ENCODE measurements at places on chromosomes 2 and 18.

DNA sequence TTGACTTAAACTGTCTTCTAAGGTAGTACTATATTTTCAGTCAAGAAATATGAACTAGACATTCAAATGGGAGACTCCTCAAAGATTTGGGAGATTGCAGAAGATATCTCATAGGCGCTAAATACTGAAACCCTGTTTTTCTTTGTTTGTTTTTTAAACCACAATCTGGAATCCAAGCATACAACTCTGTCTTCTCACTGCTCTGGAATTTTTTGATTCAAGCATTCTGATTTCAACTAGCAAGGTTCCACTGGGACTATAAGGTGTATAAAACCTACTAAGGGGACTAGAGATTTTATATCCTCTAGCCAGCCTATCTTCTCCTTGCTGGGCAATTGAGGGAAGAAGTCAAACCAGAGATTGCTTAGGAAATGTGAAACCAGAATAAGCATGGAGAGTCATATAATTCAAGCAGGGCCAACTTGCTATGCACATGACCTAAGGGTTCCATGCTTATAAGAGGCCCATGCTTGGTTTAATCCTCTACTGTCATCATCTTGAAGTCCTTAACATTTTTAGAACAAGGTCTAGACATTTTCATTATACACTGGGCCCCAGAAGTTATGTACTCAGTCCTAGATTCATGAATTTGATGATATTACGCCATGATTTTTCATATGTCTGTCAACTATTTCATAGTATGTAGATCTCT is 405.5 kb downstream of the PARD3B start:
- DNase-seq: peak; percentile 3

DNA sequence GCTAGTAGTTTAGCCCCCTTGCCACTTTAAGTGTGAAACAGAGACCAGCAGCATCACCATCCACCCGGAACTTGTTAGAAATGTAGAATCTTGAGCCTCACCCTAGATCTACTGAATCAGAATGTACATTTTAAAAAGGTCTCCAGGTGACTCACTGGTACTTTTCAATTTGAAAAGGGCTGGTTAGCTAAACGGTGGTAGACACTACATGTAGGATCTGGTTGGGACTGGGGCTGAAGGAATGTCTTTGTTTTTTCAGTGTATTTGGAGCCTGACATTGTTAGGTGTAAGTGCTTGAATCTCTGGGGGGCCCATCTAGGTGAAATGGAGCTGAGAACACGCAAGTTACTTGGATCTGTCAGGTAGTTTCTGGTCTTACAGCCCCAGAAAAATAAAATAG is 44.0 kb upstream of the XPO1 start:
- DNase-seq: peak; percentile 49

GRCh38 chr2:313991-314390 is 26.1 kb upstream of the ALKAL2 start:
- no peak for DNase-seq

DNA sequence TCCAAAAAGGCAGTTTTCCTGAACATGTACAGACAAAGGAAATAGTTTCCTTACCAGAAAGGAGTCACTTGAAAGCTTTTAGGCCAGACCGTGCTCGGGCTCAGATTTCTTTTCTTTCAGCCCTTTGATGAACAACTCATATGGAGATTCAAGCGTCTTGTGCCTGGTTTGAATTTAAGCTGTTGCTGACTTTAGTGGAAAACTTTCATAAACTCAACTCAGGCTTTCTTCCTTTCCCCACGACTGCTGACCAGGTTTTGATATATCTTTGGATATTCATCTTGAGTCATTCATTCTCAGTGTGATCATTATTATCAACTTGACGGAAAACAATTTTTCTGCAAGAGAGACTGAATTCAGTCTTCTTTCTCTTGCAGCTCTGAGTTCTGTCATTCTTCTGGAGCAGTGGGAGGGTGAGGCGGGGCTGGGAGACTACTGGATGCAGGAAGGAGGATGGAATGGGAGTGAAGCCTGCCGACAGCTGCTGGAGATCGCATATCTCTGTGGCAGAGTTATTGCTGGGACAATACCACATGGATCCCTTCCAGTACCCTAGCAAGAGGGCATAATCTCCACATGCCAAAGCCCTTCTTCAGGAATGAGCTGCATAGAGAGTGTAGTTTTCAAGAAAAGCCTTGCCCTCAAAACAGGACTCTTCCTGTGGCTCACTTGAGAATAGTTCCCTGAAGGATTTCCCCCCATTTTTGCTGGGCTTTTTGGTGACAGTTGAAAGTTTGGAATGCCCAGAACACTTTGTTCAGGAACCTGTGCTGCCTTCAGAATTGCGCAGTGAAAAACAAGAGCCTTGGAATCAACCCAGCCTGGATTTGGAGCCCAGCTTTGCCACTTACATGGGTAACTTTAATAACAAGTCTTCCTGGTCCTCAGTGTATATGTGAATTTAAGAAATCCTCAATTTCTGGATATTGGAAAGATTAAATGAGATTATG is 364.4 kb downstream of the ZNF521 start:
- peak; percentile 2 for DNase-seq

DNA sequence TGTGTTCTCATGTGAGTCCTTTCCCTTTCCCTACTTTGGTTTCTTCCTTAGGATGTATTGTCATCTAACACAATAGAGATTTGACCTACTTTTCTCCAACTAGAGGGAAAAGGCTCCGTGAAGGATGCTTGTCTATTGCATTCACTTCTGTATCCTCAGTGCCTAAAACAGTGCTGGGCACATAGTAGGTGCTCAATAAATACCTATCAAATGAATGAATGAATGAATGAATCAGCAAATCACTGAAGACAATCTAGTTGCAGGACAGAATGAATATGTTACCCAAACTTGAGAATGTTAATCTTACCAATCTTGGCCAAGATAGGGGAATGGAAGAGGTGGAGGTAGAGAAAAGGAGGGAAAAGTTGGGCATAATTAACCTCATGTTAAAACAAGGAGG is 277.0 kb upstream of the FBXO11 start:
- no peak for DNase-seq

- no peak for DNase-seq
Observed at GRCh38 chr2:145652036-145652435, 1132.1 kb upstream of the ZEB2 start.

- DNase-seq: no peak
Observed at GRCh38 chr2:54871457-54872107, 148.1 kb downstream of the EML6 start.

DNA sequence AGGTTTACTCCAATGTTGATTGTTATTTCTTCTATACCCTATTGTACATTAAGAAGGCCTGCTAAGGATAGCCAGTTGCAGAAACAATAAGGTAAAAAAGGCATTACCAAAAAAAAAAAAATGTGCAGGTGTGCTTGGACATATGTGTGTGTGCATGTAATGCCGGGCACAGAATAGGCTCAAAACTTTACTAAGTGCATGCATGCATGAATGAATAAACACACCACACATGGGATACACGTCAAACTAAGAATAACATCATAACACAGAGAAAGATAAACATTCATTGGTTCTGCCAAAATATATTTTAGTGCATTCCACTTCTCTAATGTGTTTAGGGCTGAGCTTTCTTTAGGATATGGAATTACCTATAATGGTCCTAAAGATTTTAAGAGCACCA is 298.2 kb downstream of the TCF4 start:
- DNase-seq: no peak

- DNase-seq: no peak
Observed at GRCh38 chr2:183029219-183029618, 9.0 kb downstream of the NCKAP1 start.

GRCh38 chr2:118246726-118247125 is 158.5 kb downstream of the INSIG2 start:
- no peak for DNase-seq

DNA sequence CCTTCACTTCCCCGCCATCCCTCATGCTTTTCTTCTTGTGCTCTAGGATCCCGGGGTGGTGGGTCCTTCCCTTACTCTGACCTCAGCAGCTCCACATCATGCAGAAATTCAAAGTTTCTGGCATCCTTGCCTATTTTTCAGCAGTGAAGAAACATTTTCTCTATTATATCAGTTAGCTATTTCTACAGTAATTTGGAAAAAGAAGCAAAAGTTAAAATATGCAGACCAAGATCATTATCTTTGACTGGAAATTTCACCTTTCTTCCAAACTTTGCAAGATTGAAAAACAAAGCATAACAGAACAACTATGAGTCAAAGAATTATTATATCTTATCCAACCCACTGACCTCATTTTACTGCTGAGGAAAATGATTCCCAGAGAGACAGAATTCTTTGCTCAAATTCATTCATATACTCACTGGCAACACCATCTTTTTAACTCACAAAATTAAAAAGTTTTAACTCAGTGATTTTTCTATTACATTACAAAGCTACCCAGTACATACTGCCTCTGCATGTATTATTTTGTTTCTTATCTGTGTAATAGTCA is 40.5 kb downstream of the ANTXR1 start:
- no peak for DNase-seq

GRCh38 chr2:20573620-20574422 is 77.1 kb downstream of the HS1BP3 start:
- DNase-seq: no peak

- DNase-seq: peak; percentile 53
Observed at GRCh38 chr2:157497638-157498314, 53.9 kb upstream of the CYTIP start.

DNA sequence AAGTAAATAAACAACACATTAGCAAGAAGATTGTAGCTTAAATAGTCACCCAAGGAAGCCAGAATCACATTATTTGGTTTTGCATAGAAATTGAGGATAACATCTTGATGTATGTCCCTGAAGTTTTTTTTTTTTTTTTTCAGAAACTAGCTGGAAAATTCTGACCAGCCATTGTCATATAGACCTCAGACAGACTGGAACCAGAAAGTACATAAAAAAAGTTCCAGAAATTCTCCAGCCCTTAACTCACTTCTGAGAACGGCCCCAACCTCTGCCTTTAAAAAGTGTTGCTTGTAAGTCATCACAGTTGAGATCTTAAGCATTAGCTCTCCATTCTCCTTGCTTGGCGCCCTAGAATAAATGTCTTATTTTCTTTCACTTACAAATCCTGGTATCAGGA is 350.5 kb downstream of the CCDC85A start:
- no peak for DNase-seq

- DNase-seq: peak; percentile 96
Observed at GRCh38 chr2:20593072-20594034, 57.5 kb downstream of the HS1BP3 start.

- DNase-seq: no peak
Observed at GRCh38 chr2:233093721-233094120, 33.6 kb downstream of the INPP5D start.

- no peak for DNase-seq
Observed at GRCh38 chr2:148455791-148456190, 188.8 kb upstream of the EPC2 start.

- DNase-seq: no peak
Observed at GRCh38 chr2:7375901-7376300, 458.7 kb downstream of the RNF144A start.

GRCh38 chr18:79468119-79468789 is 72.5 kb downstream of the NFATC1 start:
- no peak for DNase-seq

DNA sequence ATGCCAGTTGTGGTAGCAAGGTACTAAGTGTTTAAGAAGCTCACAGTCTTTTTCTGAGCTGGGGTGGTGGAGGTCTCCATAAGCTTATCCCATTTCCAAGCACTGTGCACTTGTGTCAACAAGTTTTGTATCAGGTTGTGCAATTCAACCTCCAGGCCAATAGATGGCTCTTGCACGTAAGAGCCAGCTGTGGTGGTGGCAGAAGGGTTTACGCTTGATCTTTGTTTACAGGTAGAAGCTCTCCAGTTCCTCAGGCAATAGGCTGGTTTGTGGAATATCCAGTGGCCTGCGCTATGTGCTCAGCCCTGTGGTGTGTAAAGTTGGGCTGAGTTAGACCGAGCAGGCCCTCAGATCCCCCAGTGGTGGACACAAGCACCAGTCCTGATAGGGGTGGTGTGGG is 89.7 kb upstream of the CNTNAP5 start:
- no peak for DNase-seq

DNA sequence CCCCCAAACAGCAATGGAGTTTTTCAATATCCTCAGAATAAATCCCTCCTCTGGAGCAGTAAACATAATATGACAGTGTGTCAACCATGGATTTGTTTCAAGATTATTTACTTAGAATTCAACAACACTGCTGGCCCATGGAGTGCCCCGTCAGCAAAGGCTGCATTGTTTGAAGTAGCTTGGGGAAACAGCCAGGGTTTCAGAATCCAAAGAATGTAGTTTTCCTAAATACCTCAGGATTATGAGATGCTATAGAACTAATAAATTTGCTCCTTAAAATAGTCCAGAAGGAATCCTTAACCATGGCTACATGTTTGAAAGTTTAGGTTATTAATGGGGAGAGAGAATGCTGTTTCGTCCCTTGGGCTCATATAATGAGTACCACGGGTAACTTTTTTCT is 13.1 kb upstream of the CETN1 start:
- no peak for DNase-seq

GRCh38 chr2:152464851-152465470 is 130.0 kb downstream of the FMNL2 start:
- no peak for DNase-seq

GRCh38 chr2:158953926-158954763 is 14.3 kb upstream of the TANC1 start:
- peak; percentile 74 for DNase-seq

- peak; percentile 68 for DNase-seq
Observed at GRCh38 chr2:109690822-109691541, 76.8 kb downstream of the SOWAHC start.

GRCh38 chr2:44715671-44716081 is 225.8 kb upstream of the SIX3 start:
- peak; percentile 56 for DNase-seq

- DNase-seq: no peak
Observed at GRCh38 chr2:81739966-81740365, 1435.4 kb upstream of the LRRTM1 start.

DNA sequence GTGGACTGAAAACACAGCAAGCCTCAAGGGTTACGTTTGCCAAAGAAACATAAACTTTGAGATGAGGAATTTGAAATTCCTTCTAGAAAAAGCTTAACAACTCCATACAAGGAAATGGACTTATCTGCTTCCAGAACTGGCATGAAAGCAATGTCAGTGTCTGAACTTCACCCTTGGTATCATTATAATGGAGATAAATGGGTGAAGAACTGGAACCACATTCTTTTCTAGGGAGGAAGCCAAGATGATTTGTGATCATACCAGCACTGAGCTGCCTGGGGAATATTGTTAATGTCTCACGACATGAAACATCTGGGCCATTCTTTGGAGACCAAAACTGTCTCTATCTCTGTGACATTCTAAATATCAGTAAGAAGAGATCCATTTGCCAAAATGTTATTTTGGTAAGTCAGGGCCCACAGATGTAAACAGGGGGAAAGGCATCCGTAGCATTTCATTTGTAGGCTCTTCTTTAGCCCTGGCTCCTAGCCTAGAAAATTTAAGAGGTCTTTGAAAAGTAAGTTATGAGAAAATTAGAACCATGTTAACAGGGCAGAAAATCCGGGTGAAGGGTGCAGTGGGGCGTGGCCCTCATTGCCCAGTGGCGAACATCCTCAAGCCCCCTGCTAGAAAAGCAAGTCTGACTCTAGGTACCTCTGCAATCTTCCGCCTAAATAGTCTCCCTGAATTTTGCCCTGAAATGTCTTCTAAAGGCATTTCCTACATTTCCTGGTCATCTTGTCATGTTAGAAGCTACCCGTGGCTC is 295.3 kb upstream of the EPAS1 start:
- no peak for DNase-seq

All from epithelial cell of esophagus (primary cell).